ENCODE measurements at places on chromosomes 4 and X.

GRCh38 chr4:6095897-6096296, 77.7 kb upstream of the C4orf50 start:
- DNase-seq, result no peak

DNA sequence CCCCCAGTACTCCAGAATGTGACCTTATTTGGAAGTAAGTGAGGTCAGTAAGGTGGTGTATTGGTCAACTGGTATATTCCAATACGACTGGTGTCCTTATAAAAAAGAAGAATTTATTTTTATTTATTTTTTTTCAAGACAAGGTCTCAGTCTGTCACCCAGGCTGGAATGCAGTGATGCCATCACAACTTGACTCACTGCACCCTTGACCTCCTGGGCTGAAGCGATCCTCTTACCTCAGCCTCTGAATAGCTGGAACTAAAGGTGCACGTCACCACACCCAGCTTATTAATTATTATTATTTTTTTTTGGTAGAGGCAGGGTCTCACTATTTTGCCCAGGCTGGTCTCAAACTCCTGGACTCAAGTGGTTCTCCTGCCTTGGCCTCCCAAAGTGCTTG, 115.1 kb upstream of the PITX2 start:
- no peak for DNase-seq

DNA sequence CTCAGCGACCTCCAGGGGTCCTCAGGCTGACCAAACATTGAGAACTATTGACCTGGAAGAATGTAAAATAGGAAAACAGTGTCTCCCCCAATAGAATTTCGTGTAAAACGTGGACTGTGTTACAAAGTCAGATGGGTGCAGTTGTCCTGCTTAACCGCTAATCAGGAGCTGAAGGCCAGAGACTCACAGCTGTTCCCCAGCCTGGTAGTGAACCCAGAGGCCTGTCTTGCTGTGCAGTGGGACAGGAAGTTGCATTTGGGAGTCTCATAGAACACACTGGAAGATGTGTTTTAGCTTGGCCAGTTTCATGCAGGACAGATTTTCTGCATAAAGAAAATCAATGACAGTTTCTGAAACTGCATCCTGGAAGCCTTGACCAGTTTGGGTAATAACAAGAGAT, 151.5 kb downstream of the PTTG2 start:
- DNase-seq, result no peak

DNA sequence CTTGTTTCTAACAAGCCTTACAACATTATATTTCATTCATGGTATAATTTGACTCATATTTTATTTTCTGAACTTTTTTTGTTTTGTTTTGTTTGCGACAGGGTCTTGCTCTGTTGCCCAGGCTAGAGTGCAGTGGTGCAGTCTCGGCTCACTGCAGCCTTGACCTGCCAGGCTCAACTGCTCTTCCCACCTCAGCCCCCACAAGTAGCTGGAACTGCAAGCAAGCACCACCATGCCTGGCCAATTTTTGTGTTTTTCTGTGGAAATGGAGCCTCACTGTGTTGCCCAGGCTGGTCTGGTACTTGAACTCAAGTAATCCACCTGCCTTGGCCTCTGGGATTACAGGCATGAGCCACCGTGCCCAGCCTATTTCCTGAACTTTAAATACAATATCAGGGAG, 42.5 kb downstream of the GRID2 start:
- DNase-seq, result no peak

DNA sequence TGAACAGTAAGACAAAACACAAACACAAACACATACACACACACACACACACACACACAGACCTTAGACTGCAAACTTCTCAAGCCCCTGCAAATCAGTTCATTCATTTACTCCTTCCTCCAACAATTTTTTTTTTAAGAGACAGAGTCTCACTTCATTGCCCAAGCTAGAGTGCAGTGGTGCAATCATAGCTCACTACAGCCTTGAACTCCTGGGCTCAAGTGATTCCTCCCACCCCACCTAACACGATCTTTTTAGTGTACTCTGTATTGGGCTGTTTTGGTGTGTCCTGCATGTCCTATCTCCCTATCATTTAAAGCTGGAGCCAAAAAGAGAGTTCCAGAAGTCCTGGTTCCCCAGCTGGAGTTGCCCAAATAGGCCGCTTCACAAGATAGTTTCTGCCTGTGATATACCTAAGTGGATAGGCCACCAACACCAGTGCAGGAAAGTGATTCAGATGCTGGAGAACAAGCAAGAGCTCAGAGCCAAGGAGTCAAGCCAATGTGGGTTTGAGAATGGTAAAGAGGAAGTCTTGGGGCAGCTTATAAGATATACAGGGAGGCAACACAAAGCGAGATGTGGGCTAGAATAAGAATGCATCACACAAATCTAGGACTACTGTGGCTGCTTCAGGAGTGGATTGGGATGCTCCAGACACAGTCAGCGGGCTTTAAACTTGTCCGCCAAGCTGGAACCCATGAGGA, 85.4 kb upstream of the RAPGEF2 start:
- no peak for DNase-seq

GRCh38 chrX:16185725-16186136, 18.4 kb downstream of the MAGEB17 start:
- no peak for DNase-seq

- DNase-seq, result peak; percentile 9
These were observed 43.1 kb upstream of the GPR78 start for GRCh38 chr4:8537041-8537461.

DNA sequence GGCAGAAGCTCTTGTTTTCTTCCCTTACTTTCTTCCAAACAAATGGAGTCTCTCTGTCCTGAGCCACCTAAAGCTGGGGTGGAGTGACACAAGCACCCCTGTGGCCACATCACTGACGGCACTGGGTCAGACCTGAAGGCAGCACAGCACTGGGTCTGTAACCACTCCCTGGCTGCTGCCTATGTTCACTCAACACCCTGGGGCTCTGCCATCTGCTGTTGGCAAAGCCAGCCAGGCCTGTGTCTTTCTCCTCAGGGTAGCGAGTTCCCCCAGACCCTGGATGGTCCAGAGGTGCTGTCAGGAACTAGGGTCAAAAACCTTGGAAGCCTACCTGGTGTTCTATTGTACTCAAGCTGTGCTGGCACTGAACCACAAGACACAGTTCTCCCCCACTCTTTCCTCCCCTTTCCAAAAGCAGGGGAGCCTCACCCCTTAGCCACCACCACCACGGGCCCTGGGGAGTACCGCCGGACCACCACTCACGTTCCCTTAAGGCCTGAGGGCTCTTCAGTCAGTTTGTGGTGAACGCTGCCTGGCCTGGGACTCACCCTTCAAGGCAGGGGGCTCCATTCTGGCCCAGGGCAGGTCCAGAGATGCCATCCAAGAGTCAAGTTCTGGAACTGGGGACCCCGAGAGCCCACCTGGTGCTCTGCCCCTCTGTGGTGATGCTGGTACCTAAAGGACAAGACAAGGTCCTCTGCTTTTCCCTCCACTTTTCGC, 31.5 kb downstream of the TMEM271 start:
- no peak for DNase-seq

- DNase-seq, result no peak
These were observed 16.0 kb upstream of the EPGN start for GRCh38 chr4:74292111-74292870.

DNA sequence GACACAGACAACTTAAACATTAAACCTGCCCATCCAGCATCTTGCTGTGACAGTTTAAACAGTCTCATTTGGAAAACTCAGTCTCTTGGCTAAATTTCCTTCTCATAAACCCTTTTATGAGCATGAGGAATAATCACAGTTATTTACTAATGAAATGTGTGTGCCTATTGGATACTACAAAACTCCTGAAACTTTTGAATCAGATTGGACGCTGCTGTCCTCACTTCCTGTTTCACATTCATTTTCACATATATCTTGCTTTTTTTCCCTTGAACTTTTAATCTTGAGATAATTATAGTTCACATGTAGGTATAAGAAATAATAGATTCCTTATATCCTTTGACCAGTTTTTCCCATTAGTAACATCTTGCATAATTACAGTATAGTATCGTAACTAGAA, 111.7 kb downstream of the CDKL5 start:
- DNase-seq, result no peak

GRCh38 chrX:130171446-130172126, at the start of gene RAB33A:
Gene RAB33A, plus strand, starts transcription at chrX:130171962. Its CDS starts 101 bp downstream, at chrX:130172063.
- no peak for DNase-seq

DNA sequence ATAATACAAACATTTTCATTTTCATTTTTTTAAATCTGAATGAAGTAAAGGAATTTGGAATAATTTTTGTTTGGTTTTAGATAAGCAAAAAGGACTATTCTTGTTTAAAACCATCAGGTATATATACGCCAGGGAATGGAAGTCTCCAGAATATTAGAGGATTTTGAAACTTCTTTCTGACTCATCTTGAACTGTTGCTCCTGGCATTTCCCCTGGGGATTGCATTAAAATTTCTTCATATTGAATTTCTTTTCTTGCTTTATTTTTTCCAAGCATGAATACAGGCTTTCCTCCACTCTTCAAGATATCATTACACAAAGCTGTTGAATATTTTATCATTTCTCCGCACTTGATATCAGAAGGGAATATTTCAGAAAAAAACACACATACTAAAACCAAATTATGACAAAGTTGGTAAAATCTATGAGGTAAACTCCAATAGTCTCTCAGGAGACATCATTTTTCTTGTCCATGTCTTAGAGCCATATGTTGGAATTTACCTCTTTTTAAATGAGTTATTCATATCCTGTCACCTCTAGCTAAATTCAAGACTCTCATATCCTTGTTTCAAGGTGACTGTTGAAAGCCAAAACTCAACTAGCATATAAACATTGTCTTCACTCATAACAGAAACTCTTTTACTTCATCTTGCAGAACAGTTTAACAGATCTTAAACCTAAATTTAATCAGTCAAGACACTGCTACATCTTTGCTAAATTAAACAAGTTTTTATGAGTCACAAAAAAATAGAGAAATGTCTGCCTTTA, 20.7 kb upstream of the CSN1S1 start:
- no peak for DNase-seq

GRCh38 chr4:94642561-94642866, 115.2 kb upstream of the BMPR1B start:
- no peak for DNase-seq

GRCh38 chr4:14915018-14915417, 87.3 kb upstream of the CPEB2 start:
- DNase-seq, result no peak

GRCh38 chr4:152172146-152172545, 363.7 kb downstream of the FBXW7 start:
- DNase-seq, result no peak

- DNase-seq, result peak; percentile 14
These were observed 689 bp downstream of the METAP1 start for GRCh38 chr4:98996056-98996764.

DNA sequence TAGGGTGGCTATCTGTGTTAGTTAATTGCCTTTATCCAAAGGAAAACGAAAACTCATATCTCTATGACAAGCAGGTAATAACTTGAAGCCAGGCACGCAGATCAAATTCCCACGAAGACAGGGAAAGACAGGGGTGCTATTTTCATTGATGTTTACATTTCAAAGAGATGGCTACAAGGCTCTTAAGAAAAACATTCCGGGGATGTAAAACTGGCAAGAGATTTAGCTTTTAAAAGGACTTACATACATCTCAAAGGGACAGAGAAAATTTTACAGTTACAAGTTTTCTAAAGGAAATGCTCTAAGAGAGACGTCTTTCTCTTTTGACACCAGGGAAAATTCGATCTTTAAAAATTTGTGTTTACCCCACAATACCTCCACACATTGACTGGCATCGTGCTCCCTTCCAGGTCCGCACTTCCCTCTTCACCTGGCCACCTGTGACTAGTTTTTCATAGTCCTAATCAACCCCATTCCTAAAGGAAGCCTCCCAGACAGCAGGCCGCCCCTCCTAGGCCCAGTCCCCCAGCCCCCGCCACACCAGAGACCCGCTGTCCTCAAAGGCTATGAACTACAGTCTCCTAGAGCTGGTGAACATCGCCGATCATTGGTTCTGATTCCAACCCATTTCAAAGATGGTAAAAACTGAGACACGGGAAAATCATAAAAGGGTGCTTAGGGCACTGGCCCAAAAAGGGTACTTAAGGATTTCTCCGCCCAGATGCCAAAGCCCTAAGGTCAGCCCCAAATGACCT, 649 bp upstream of the ARAF start:
- no peak for DNase-seq

- DNase-seq, result no peak
These were observed 53.6 kb downstream of the GRK4 start for GRCh38 chr4:3016961-3017360.

DNA sequence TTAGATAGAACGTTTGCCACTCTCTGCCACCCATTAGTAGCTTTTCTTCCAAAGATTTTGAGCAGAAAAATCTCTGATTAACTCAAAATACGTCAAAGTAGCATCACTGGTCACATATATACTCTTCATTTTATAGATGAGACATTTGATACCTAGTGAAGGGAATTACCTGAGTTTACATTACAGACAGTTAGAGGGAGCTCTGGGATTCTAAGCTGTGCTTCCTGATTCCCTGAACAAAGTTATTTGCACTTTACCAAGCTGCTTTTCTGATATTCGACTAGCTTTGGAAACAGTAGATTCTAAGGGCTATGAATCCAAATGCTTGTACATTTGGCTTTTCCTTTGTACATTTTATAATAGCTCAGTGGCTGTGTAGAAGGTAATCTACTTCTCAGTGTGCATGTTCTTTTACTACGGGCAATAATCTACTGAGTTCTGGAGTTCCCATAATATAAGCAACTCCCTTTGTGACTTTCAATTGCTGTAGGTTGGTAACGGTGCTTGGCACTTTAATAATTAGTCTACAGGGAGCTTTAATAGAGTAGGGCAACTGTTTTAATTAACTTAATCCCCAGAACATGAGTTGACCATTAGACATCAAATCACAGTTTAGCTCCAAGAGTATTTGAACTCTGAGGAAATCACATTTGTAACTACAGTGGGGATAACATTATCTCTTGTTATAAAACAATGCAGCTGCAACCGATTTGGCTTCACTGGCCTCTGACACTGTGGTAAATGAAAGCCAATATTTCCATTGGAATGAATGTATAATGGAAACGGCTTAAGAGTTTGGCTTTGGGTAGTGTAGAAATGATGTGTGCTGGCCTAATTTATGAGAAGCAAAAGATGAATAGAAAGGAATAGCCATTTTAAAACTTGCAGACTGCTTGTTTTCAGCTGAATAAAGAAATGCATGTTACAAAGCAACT, 1602.4 kb downstream of the STIM2 start:
- no peak for DNase-seq

DNA sequence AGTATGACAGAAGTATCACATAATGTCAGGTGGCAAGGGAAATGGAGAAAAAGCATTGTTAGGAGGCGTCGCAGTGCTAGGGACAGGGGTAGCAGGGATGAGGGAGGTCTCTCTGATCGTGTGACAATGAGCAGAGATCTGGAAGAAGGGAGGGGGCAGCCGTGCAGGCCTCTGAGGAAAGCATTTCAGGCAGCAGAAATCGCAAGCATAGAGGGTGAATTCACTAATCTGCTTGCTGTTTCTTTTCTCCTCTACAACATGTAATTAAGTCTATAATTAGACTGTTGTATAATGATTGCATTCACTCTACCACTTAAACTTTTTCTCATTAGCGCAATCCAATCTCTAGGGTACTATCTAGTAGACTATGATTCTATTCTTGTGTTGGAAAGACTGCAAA, 9.1 kb downstream of the CYP4V2 start:
- DNase-seq, result no peak
